Fibroblast of the aortic adventitia (primary cell): ENCODE measurements at places on chromosomes 2 and 18. TPM values are rescaled to one million over a fixed set of nuclear protein-coding genes. Genes with fewer than 3 reads are reported as not detected.

GRCh38 chr18:58947136-58947732 lies 82.6 kb downstream of the ZNF532 start:
- DNase-seq = no peak

DNA sequence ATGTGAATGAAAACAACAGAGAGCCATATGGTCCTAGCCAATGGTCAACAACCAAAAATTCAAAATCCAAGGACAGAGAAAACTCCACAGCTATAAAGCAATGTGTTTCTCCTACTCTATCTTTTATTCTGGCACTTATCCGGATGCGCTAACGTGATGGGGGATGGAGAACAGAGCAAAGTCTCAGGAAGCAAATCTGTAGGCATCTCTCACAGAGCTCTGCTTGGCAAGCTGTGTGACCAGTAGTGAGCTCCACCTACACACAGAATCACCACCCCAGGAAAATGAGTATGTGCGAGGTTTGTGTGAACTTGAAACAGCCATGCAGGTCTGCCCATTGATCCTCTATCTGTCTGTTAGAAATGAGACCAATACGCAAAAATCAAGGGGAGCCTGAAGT lies 584.3 kb downstream of the BCL11A start:
- DNase-seq = no peak

DNA sequence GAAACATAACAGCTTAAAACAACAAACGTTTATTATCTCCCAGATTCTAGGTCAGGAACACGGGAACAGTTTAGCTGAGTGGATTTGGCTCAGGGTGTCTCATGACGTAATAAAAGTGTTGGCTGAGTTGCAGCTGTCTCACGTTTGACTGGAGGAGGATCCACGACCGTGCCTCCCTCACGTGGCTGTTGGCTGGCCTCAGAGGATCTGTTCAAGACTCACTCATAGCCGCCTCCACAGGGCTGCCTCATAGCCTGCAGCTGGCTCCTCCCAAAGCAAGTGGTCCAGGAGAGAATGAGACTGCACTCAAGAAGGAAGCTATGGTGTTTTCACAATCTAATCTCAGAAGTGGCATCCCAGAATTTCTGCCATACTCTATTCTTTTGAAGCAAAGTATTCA lies 167.1 kb downstream of the RPRM start:
- DNase-seq = no peak

DNA sequence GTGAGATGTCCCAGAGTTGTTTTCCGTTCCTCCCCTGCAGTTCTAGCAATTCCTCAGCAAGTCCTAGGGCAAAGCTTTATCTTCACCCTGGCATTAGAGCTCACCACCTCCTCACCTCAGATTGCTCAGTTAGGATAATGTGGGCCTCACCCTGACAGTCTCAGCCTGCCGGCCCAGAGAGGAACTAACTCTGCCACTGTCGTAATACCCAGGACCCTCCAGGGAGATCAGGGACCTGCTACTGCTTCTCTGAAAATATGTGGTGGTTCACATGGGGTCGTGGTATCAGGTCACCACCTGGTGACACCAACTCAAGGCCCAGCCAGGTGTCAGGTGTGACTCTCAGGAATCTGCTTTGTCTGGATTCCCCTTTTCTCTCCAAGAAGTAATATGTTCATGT lies 120.7 kb downstream of the FEZ2 start:
- DNase-seq = no peak

Gene GPR45
- not detected in 2 replicates for total RNA-seq

- DNase-seq = peak; percentile 39
These were observed 161.1 kb downstream of the GFPT1 start for GRCh38 chr2:69225933-69226332.

DNA sequence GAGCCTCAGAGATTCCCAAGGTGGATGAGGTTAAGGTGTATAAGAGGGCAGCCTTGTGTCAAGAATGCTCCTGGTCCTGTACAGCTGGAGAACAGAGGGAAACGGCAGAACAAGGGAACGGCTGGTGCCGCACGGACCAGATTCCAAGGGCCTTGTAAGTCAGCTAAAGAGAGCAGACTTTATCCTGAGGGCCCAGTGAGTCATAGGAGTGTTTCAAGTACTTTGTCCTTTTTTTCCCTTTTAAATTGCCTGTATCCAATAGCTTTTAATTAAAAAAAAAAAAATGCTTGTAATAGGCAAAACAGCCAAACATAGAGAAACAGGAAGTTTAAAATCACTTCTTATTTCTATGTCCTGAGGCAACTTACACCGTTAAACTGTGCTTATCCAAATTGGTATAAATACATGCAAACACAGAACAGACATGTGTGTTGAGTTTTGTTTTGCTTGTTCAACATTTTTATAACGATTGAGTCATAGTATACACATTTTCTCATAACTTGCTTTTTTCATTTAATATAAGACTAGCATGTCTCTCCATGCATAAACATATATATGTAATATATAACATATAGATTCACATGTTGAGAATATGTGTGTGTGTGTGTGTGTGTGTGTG lies 42.1 kb upstream of the EVA1A start:
- peak; percentile 72 for DNase-seq

DNA sequence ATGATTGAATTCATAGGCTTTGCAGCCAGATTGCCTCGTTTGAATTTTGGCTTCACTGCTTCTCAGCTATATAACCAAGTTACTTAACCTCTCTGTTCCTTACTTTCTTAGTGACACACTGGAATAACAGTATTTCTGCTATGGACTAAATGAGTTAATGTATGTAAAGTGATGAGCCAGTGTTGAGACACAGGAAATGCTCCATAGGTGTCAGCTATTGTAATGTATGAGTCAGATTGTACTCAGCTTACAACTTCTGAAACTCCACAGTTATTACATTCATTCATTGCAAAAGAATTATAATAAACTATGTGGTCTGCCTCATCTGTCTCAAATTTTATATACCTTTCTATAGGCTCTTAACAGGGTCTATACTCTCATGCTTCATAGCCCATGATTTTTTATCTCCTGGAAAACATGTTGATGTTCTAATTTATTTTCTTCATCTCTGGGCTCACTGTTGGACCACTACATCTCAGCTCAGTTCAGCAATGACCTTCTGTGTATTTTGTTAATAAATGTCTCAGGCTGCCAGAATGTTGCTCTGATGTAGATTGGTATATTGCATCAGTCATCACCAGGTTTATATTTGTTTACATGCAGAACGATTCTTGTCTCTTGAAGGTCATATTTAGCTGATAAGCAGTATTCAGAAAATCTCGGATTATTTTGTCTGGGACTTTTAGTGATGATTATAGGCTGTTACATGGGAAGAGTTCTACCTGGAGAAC lies 76.2 kb downstream of the MAP3K20 start:
- peak; percentile 54 for DNase-seq

Gene THOC1
- 55.4 and 104 TPM in 2 replicates for total RNA-seq

DNA sequence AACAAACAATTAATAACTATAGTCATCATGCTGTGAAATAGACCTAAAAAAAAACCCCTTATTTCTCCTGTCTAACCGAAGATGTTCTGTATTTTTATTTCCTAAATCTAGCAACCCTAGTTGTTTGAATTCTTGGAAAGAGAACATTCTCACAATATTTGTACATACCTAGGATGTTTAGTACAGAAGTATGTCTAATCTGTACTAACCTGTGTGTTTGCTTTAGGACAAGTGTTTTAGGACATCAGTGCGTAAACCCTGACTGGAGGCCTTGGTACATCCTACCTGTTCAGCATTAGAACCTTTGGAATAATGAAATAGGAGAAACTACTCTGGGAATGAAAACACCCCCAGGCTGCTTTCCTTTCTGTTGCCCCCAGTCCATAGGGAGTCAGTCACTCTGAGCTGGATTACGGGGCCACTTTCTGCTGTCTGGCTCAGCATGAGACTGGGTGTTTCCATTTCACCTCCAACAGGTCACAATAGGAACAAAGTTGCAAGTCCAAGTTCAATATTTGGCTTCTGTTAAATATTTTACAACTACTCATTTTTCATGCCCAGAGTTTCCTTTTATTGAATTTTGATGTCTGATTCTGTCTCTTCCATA lies 114.7 kb downstream of the MTX2 start:
- no peak for DNase-seq

- DNase-seq = no peak
These were observed 3.6 kb downstream of the LIMS2 start for GRCh38 chr2:127671557-127672302.

Gene CHPF
- 62.4 and 271 TPM in 2 replicates for total RNA-seq

- DNase-seq = peak; percentile 90
These were observed 54.3 kb downstream of the CDK15 start for GRCh38 chr2:201860636-201861066.

GRCh38 chr18:77205769-77206168 lies 43.9 kb upstream of the GALR1 start:
- no peak for DNase-seq

Gene FBXO15
- total RNA-seq = 0.27 and 0.49 TPM in 2 replicates
